ENCODE measurements at places on chromosomes 1 and 21.

DNA sequence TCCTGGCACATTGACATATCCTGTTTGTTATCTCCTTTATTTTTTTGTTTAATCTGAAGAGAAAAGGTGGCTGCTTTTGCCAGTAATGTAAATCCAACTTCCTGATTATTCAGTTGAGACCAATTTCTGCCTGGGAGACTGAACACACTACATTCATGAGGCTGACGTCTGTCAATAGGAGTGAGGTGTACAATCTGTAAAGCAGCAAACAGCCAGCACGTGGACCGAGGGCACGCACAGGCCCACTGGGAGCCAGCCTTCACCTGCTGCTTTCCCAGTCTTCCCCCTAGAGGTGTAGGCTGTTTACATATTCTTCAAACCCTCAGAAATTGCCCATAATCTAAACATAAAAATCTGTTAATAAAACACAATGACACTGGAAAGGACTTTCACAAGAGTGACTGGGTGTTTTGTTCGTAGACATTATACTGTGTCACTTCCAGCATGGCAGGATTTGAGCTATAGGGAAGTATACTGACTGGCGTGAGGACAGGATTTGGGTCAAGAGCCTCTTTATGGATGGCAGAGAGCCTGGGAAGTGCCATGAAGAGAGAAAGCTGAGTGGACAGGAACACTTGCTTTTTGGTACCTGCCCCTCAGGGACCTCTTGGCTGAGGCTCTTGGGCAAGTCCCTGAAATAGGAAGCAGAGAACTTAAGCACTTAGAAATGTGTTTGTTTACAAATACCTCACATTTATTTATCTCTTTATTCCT is 552.9 kb upstream of the CAMK1G start:
- DNase-seq, result no peak

GRCh38 chr1:223109581-223110026 is 33.4 kb downstream of the TLR5 start:
- no peak for DNase-seq

GRCh38 chr1:34164771-34165391 is at the start of gene CSMD2:
Gene CSMD2, minus strand, starts transcription at chr1:34165230. Its CDS starts 133 bp downstream, at chr1:34165097.
- no peak for DNase-seq

- no peak for DNase-seq
Observed at GRCh38 chr1:26831546-26832248, 5.2 kb downstream of the ZDHHC18 start.

- DNase-seq, result no peak
Observed at GRCh38 chr21:46504666-46505065, 46.0 kb downstream of the DIP2A start.

DNA sequence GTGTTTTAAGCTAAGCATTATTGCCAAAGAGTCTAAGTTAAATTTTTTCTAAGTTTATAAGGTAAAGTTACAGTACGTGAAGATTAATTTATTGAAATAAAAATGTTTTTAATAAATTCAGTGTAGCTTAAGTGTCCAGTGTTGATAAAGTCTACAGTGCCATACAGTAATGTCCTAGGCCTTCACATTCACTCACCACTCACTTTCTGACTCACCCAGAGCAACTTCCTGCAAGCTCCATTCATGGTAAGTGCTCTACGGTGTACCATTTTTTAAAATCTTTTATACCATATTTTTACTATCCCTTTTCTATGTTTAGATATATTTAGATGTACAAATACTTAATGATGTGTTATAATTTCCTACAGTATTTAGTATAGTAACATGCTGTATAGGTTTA is 173.2 kb downstream of the CACNA1E start:
- no peak for DNase-seq

GRCh38 chr1:54289712-54290233 is 89.8 kb downstream of the MRPL37 start:
- no peak for DNase-seq

DNA sequence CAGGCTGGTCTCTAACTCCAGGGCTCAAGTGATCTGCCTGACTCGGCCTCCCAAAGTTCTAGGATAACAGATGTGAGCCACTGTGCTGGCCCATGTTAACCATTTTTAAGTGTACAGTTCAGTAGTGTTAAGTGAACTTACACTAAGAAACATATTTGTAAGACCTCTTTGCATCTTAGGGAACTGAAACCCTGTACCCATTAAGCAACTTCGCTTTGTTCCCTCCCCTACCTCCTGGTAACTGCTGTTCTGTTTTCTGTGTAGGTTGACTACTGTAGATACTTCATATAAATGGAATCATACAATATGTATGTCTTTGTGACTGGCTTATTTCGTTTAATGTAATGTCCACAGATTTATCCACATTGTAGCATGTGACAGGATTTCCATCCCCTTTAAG is 11.0 kb downstream of the NUDC start:
- DNase-seq, result no peak

GRCh38 chr1:67722292-67722944 is 37.4 kb downstream of the GADD45A start:
- no peak for DNase-seq

GRCh38 chr1:226687426-226687825 is 51.7 kb downstream of the ITPKB start:
- peak; percentile 49 for DNase-seq

GRCh38 chr1:161480381-161481035 is 24.7 kb upstream of the FCGR2A start:
- no peak for DNase-seq

- no peak for DNase-seq
Observed at GRCh38 chr1:229153955-229154548, 116.9 kb upstream of the RAB4A start.
